ENCODE measurements at places on chromosomes 5 and 9.
A peak's percentile ranks its signal among the peaks of the same experiment; 100 is the strongest.

GRCh38 chr9:91038483-91039124, 237.0 kb downstream of the SYK start:
- no peak for DNase-seq

DNA sequence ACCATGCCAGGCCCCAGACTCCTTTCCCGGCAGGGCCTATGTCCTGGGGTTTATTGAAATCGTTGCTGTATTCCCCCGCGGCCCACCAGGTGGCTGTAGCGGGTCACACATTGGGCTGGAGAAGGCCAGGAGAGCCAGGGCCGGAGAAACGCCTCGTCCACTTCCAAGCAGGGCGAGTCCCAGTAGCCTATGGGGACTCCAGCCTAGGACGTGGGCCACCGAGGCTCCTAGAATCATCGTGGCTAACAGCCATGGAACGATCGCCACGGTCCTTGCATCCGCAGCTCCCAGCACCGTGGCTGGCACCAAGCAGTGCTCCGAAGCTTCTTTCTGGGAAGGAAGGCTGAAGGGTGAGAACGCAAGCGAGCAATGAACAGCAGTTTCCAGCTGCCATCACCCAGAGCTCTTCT, 87.7 kb downstream of the ENTREP1 start:
- no peak for DNase-seq

- no peak for DNase-seq
Measured at GRCh38 chr5:32276173-32276853, 36.4 kb downstream of the MTMR12 start.

DNA sequence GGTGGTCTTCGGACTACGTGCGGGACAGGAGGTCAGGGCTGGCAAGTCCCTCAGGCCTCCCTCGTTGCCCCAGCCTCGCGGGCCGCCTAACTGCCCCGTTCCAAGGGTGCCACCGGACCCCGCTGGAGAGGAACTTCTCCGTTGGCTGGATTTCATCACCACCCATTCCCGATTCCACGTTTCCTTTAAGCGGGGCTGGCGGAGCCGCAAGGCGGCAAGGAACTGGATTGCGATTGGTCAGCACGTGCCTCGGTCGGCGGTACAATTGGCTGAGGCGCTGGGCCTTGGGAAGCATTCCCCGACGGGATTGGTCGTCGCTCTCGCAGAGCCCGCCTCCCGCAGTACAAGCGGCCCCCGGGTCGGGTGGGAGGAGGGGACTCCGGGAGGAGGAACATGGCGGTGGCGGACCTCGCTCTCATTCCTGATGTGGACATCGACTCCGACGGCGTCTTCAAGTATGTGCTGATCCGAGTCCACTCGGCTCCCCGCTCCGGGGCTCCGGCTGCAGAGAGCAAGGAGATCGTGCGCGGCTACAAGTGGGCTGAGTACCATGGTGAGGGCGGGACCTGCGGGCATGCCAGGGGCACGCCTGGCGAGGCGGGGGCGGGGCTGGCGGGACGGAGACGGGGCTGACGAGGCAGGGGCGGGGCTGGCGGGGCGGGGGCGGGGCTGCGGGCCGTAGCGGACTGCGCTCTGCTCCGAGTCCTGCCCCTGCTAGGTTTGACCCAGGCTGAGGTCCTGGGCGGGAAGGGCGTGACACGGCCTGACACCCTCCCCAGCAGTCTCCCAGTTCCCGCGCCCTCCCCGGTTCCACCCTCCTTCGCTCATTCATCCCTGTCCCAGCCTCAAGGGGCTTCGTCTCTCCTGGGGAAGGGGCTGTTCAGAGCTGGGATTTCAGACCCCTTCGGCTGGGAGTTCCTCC, at the start of gene PHPT1:
PHPT1 (plus strand) TSS at position 372 of the 922 bp plus-strand sequence; CDS start at position 394, 22 bp downstream.
- peak; percentile 99 for DNase-seq

- DNase-seq: no peak
Measured at GRCh38 chr5:139651853-139652787, 4.0 kb downstream of the CXXC5 start.

DNA sequence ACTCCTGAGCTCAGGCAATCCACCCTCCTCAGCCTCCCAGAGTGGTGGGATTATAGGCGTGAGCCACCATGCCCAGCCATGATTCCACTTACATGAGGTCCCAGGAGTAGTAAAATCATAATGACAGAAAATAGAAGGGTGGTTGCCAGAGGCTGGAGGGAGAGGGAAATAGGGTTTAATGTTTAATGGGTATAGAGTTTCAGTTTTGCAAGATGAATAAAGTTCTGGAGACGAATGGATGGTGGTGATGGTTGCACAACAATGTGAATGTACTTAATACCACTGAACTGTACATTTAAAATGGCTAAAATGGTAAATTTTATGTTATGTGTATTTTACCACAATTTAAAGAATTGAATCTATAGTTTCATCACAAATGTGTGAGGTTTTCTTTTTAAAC, 146.5 kb upstream of the ABCA1 start:
- DNase-seq: no peak

GRCh38 chr5:93681432-93681831, 60.0 kb downstream of the POU5F2 start:
- no peak for DNase-seq

- no peak for DNase-seq
Measured at GRCh38 chr5:25974451-25974850, 1063.9 kb downstream of the CDH9 start.

DNA sequence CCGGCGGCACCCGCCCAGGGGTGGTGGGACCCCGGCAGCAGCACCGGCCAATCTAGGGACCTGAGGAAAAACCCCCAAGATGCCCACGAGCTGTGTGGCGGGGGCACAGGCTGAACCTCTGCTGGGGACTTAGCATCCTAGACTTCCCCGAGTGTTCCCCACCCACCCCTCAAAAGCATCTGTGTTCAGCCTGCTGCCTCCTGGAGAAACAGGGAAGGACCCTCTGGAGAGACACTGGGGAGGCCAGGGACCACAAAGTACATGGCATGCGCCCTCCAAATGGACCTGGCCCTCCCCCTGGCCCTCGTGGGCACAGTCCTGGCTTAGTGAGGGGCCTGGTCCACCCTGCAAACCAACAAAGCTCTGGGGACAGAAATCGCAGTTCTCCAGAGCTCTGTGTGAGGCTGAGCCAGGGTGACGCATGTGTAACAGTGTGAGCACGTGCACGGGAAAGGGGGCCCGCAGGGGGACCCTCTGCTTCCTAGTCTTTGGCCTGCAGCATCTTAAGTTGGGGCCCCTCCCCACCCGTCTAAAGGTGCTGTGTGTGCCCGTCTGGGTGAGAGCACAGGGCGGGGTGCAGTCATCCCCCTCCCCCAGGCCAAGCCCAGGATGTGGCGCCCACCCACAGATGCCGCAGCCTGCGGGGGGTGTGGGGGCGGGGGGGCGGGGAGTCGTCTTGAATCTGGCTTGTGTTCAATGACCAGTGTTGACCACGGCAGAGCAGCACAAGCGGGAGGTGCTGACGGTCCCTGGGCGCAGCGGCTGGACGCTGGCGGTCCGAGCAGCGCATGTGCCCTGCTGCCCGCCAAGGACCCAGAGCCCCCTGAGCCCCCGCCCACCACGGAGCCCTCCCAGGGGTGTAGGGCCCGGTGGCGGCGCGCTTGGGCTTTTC, 672 bp upstream of the KCNT1 start:
- DNase-seq: no peak

GRCh38 chr5:71790433-71790832, 71.4 kb downstream of the CARTPT start:
- no peak for DNase-seq

DNA sequence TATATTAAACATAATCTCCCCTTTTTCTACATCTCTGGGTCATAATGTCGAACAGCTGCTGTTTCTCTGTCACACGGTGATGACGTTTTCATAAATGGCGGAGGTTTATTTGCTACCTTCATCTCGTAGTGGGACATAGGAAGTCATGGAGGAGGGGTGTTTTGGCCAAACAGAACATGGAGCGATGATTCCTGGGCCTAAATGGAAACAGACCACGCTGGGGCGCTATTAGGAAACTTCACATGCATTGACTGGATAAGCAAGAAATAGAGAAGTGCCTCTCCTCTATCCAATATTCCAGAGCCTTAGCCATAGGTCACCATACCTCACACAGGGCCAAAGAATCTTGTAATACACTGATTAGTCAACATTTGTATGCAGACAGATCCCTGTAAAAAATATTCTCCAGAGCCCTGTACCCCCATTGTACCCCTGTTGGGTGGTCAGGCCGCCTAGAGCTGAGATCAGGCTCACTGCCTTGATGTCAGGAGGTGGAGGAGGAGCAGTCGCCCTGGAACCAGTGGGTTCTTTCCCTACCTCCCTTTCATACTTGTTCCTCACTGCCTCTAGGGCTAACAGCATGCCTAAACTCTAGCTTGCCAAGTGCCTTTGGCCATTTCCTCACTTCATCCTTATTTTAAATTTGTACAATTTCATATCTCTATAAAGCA, 77.8 kb upstream of the SPIN1 start:
- DNase-seq: no peak

DNA sequence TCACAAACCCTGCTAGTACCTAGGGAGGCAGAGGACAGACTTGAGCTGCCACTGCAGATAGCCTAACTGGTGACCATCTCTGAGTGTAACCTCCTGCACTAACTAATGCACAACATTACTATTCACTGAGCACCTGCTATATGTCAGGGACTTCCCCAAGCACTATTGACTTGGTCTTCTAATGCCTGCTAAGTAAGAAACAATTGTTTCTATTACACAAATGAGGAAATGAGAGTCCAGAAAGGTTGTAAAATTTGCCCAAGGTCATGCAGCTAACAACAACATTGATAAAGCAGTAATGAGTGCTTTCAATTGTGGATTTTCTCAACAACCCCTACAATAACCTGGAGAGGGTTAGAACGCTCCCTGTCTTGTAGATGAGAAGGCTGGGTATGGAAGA, 183.7 kb downstream of the ZNF462 start:
- no peak for DNase-seq

Data from GM18507 (cell line).